NCI-H146 (cell line): ENCODE measurements at places on chromosomes 5 and 9.

DNA sequence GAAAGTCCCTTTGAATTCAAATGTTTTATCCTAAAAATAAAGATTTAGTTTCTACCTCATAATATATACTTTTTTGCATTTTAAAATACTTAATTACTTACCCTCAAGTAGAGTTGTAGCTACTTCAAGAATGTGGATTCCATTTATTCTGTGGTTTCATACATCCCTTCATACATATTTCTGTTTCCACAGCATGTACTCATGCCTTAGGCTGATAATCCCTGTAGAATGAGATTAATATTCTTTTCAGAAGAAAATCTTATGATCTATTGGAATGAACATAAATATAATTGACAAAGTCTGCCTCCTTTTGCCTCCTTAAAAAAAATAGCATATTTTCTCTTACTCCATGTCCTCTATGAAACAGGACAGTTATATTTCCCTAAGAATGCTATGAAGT is 465.7 kb downstream of the DTWD2 start:
- no peak for DNase-seq

DNA sequence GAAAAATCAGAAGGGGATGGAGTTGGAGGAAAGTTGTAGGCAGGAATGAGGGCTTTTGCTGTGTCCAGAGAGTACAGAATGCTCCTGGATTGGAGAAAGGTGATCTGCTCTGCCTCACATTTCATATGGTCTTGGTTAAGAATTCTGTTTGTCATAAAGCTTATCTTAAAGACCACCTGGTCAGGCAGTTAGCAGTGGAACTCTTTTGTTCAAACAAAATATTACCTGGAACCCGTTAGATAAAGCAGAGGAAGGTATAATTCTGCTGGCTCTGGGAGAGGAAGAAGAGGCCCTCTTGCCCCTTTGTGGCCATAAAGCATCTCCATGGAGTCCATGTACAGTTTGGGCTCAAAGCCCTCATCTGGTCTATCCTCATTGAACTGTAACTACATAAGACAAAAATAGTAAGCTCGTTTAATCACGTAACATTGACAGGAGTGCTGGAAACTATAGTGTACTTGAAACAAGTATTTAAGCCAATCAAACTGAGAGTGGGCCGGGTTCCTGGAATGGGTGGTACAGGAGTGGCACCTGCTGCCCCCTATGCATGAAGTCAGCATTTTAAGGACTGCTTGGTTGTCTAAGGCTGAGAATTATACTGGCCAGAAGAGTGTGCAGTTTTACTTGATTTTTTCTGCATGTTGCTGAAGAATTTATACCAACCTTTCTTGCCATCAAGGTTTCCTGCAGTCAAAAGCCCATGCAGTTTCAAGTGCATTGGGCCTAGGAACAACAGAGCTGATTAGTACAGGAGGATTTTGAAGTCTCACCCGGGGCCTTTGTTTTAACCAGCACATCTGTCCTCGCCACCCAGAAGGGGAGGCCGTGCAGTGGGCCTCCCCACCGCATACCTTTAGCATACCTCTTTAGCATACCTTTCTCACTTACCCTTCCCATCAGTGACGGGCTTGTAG is 39.9 kb downstream of the STXBP1 start:
- DNase-seq, result no peak

- peak; percentile 82 for DNase-seq
These were observed 58.3 kb downstream of the BAAT start for GRCh38 chr9:101326501-101326900.

GRCh38 chr5:180832638-180833068 is 28.4 kb downstream of the ZFP62 start:
- no peak for DNase-seq

GRCh38 chr5:72752909-72753308 is 63.6 kb upstream of the TNPO1 start:
- no peak for DNase-seq

DNA sequence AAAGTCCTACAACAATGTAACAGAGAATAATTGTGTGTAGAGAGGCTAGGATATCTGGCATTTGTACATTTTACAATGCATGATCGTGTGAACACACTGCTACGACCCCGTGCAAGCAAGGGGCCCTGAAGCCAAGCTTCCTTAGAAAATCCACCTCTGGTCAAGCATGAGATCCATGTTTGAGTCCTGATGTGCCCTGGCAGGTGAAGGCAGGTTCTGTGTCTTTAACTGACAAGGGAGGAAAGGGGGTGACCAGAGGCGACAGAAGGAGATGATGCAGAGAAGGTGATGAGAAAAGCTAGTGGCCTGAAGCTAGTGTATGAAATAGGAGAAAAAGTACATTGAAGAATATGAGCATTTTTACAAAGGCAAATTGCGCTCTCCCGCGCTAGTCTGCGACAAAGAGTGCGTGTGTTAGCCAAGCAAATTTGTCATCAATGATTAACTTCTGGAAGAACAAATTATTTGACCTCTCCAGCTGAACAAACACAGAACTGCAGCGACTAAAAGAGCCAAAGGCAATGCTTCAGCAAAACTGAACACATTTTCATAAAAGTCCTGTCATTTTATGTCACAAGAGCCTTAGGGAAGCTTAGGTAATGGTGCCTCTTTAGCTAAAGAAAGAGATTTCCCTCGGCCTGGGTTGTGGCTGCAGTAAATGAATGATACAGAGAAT is 101.7 kb upstream of the DAPK1 start:
- peak; percentile 32 for DNase-seq

GRCh38 chr5:173451031-173451430 is 122.8 kb upstream of the STC2 start:
- no peak for DNase-seq

DNA sequence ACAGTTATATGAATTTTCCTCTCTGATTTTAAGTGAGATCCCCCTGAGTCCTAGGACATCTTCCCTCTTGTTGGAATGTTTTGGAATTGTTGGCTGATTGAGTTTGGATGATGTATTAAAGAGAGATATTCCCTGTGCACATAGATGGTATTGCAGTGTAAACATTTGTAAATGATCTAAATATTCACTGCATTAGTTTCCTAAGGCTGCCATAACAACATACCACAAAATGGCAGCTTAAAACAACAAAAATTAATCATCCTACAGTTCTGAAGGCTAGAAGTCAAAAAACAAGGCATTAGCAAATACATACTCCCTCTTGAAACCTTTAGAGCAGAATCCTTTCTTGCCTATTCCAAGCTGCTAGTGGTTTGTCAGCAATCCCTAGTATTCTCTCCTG is 38.0 kb upstream of the MROH2B start:
- DNase-seq, result no peak

GRCh38 chr9:100186356-100186755 is 87.3 kb downstream of the INVS start:
- no peak for DNase-seq

DNA sequence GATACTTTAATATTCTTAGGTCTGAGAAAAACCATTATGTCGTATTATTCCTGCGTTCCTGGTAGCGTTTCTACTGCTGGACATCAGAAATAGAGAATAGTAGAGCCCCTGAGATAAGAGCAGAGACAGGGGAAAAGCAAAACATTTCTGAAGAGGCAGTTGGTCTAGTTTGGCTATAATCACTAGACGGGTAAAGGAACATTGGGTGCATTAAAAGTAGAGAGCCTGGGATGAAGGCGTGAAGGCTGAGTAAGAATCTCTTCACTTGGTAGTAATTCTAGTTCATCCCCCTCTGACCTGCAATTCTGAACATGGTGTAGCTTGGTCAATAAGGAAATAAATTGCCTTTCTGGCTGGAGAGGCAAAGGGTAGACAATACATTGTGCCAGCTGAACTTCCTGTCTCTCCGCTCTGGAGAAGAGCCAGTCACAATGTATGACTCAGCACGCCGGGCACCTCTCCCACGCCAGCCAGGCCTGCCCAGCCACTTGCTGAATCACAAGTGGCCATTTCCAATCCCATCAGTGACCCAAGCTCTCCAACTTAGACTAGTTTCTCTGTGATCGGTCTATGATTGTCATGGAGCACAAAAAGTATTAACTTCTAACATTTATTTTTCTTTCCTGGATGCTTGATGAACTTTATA is 75.4 kb downstream of the STK32A start:
- peak; percentile 17 for DNase-seq

GRCh38 chr9:89052470-89053097 is 61.3 kb downstream of the S1PR3 start:
- no peak for DNase-seq

GRCh38 chr5:80915716-80916115 is 44.4 kb upstream of the RASGRF2 start:
- DNase-seq, result no peak

GRCh38 chr9:124006448-124007361 is 4.9 kb upstream of the LHX2 start:
- no peak for DNase-seq

GRCh38 chr5:68353605-68354004 is 138.0 kb downstream of the PIK3R1 start:
- no peak for DNase-seq

GRCh38 chr9:129584136-129584535 is 36.8 kb downstream of the C9orf50 start:
- DNase-seq, result no peak

DNA sequence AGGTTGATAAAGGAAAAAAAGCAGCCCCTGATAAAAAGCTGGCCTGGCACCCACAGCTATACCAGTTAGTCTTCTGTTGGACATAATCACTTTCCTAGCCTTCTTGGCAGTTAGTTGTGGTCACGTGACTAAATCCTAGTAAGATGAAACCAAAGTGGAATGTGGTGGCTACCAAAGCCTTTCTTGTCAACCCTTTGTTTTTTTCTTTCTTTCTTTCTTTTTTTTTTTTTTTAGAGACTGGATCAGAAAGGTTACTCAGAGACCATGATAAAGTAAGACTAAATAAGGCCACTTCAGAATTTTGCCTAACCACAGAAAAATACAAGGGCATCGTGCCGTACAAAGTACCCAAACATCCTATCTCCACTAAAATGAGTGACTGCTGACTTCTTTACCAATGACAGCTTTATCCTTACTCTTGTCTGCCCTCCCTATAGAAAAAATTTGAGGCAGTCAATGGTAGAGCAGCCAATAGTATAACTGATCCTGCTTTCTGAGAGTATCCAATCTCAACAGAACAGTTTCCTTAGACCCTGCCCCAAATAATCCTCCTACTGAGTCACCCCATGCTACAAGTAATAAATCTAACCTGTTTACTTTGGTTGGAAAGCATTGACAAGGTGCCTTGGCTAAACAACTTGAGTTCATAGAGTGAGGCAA is 14.2 kb upstream of the KIF27 start:
- DNase-seq, result no peak

- DNase-seq, result no peak
These were observed 106.1 kb upstream of the CPEB4 start for GRCh38 chr5:173781816-173782670.

DNA sequence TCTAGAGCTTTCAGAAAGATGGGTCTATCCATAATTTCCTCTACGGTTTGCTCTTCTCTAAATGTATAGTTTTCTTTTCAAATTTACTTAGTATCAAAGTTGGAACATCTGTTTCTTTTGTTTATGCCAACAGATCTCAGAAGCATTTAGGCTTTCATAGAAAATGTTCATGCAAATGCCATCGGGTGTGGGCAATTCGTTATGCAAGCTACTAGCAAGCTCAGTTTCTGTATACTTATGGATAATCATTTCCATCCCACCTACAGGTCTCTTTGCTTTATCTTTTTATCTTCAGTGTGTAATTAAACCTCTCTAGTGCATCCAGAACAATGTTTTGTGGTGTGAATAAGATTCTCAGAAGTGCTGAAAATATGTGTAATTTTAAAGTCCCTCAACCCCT is 59.9 kb downstream of the NUDT12 start:
- no peak for DNase-seq

- no peak for DNase-seq
These were observed 113.8 kb downstream of the RPS23 start for GRCh38 chr5:82164176-82164976.

GRCh38 chr5:31382051-31382878 is 149.6 kb downstream of the DROSHA start:
- DNase-seq, result no peak

DNA sequence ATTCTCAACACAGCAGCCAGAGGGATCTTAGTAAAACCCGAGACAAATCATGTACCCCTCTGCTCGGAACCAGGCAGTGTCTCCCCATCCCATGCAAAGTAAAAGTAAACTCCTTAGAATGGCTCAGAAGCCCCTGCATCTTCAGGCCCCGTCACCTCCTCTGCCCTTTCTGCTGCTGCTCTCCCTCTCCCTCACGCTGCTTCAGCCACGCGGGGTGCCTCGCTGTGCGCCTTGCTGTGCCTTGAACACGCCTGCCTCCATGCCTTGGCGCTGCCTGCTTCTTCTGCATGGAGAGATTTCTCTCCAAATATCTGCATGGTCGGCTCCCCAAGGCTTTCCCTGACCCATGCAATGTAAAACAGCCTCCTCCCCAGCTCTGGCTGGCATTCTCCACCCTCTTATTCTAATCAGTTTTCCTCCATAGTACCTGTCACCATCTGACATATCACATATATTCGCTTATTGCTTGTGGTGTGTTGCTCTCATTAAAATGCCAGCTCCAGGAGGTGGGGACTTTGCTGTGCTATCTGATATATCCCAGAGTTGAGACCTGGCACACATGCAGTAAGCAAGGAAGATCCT is 8.0 kb downstream of the GPRIN1 start:
- no peak for DNase-seq

GRCh38 chr5:81134066-81134465 is 99.1 kb upstream of the CKMT2 start:
- DNase-seq, result no peak

DNA sequence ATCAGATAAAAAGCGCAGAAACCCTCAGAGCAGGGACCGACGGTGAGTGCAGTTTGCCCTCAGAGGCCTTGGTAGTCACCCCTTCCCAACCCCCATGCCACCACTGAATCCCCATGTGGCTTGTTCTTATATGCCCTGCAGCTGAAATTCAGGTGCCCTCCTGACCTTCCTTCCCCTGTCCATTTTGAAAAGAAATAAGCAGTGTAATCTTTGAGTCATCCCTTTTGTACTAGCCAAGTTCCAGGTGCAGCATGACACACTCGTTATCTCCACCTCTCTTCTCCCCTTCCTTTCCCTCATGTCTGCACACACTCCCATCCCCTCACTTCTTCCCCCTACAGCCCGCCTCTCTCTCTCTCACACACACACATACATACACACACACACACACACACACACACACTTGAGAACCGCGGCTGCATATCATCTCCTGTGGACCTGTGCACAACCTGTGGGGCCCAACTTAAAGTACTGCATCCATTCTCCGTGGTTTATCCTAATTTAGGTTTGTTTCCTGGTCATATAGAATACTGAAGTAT is 53.1 kb downstream of the SYK start:
- DNase-seq, result peak; percentile 75

- DNase-seq, result no peak
These were observed 20.0 kb upstream of the ZCCHC7 start for GRCh38 chr9:37100327-37100726.

GRCh38 chr9:101586651-101587050 is 8.1 kb downstream of the PPP3R2 start:
- DNase-seq, result no peak
